ENCODE measurements at places on chromosomes 5 and 9.
A peak's percentile ranks its signal among the peaks of the same experiment; 100 is the strongest.

- no peak for DNase-seq
Measured at GRCh38 chr5:141434006-141434405, 3.7 kb downstream of the PCDHGA12 start.

- no peak for DNase-seq
Measured at GRCh38 chr9:73179589-73179988, 27.9 kb downstream of the ANXA1 start.

DNA sequence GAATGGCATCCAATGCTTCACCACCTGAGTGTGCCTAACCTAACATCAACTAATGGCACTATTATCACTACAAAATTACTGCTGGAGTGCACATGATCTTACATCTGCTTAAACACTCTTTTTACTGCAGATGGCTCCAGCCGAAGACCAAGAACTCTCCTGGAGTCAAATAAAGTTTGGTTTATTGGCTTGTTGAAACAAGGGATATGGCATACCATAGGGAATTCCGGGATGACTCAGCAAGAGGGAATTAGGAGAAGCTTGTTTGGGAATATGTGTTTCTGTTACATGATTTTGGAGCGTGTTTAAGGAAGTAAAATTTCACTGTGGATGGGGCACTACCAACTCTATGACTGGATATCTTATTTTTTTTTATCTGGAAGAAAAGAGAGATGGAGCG is 872.6 kb downstream of the DTWD2 start:
- no peak for DNase-seq

DNA sequence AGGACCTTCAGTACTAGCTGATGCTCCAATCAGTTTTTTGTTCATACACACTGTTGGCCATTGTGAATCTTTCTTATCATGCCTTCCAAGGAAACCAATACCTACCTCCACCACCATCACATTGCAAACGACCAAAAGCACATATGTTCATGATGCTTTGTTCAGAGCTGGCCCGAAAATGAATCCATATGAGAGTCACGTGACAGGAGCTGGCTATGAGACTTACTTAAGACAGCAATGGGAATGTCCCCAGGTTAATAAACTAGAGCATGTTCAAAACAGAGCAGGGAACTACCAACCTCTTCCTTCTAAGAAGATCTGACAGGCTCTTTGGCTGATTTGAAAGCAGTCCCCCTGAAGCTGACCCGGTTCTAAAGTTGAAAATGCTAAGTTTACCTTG is 93.5 kb downstream of the FGF1 start:
- DNase-seq: no peak

- DNase-seq: no peak
Measured at GRCh38 chr5:133919148-133920136, 49.0 kb downstream of the C5orf15 start.

GRCh38 chr9:135788576-135789300 is 86.8 kb downstream of the KCNT1 start:
- DNase-seq: no peak

GRCh38 chr5:55344392-55344992 is 36.7 kb downstream of the MTREX start:
- peak; percentile 71 for DNase-seq

GRCh38 chr9:17555362-17556054 is 23.4 kb upstream of the SH3GL2 start:
- no peak for DNase-seq

DNA sequence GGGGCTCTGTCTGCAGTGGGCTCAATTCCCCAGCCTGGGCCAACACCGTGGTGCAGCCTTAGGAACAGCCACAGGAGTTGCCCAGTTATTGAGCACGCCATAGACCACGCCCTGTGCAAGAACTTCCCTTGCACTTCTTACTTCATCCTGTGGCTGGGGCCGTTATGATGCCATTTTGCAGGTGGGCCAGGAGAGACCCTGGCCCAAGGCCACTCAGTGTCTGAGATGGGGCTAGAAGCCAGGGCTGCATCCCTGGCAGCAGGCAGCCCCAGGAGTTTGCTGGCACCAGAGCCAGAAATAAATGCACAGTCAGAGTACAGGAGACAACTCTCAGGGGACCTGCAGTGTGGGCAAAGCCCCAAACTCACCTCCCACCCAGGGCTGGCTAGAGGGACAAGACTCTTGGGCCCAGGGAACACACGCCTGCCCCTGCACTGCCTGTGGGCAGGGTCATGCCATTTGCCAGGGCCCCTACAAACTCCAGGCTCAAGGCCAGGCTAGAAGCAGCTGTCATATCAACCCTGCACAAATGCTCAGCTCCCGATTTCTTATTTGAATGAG is 6.7 kb downstream of the CORO2A start:
- DNase-seq: no peak

DNA sequence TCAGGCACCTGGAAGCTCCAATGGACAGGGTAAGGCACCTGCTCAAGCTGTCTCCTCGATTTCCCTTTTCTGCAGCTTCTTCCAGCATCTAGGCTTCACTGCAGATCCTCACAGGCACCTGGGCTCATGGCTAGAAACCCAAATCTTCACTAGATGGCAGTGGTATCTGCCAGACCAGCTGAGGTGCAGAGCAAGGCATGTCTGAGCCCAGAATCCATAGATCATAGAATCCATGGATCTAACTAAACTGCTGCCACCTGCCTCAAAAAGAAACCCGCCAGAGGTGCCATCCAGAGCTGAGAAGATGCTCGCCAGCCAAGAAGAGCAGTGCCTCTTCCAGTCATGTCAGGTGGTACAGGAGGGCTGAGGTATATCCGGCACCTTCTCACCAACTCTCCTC is 6.9 kb downstream of the SHC3 start:
- no peak for DNase-seq

- DNase-seq: peak; percentile 16
Measured at GRCh38 chr5:95731571-95732554, 727 bp downstream of the RHOBTB3 start.

DNA sequence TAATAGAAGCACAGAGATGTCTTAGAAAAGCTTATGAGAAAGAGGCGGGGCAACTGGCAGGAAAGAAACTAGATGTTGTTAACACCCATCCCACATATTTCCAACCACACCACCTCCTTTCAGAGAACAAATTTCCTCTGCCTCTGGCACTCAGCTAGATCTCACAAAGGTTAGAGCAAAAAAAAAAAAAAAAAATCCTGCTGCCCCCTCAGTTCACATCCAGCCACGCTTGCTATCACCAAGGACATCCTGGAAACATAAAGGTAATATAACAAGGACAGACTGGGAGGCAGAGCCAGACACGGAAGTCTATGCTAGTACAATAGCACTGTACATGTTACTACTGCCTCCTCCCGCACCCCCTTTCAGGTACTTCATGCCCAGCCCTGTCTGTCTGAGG is 238.0 kb upstream of the PTGER4 start:
- DNase-seq: peak; percentile 48

- no peak for DNase-seq
Measured at GRCh38 chr5:68680366-68680765, 413.4 kb upstream of the SLC30A5 start.

- DNase-seq: no peak
Measured at GRCh38 chr5:146624179-146624578, 108.2 kb upstream of the GPR151 start.

GRCh38 chr9:107597743-107598217 is 108.2 kb upstream of the KLF4 start:
- no peak for DNase-seq

DNA sequence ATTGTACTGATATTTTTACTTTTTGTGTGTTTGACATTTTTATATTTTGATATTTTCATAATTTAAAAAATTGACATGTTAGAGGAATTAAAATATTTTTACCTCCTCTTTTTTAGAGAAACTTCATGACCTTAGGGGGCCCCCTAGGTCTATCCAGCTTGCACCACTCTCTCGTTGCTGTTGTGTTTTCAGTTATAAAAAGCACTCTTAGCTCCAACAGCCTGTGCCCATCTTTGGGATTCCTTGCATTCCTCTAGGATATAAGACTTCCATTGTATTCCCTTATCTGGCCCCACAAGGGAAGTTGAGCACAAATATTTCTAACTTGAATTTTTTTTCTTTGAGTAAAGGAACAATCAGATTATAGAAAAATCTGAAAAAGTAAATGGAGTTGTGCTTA is 245.3 kb downstream of the SH3GL2 start:
- DNase-seq: no peak

DNA sequence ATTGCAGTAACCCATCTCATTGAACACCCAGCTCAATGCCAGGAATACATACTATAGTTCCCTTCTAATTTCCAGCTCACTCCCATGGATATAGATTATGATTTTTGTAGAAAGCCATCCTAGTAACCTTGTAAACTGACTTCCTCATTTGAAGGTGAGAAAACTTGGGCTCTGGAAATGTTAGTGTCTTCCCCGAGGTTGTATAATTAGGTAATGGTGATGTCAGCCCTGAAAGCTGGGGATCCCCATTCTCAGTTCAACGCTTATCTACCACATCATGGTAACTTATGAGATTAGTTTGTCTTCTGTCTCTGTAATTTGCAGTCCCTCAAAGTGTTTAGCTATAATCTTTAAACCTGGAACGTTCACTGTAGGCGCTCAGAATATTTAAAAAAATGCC is 34.6 kb upstream of the PTCH1 start:
- DNase-seq: no peak

DNA sequence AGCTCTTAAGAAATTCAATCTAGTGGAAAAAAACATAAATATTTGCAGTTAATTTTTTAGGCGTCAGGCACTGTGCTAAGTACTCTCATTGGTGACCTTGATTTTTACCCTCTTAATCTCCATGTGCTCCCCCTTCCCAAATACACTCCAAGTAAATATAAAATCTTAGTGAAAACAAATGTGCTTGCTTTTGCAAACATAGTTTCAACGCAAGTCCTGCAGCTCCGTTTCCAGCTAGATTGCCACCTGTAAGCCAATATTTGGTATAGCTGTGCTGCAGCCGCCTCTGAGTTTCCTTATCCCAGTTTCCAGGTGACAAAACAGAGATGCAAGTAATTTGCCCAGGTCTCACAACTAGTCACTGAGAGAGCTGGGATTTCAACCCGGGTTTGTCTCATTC is 1.9 kb upstream of the MTMR12 start:
- DNase-seq: no peak

DNA sequence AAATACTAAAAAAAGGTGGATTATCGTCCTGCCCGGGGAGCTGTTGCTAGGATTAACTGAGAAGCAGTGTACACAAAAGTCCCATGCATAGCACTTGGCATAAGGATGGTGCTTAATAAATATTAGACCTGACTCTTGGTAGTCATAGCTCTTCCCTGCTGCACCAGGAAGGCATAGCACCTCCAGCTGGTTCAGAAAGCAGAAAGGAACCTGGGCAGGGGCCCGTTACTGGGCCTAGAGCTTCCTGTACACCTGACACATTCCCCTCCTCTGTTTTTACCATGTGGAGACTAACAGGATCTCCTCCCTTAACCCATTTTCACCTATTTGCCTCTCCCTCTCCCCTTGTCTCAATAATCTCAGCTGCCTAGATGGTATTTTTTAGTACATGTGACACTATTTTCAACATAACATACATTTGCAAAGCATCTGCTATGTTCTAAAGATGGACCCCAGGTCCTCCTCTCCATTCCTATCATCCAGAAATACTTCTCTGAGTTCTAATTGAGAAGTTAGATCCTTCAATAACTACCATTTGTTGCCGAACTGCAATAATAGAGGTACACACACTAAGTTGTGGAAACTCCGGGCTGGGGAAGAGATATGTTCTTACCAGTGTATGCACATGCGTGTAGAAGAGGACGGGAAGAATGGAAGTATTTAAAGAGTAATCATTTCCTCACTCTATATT is 3.2 kb upstream of the ANP32B start:
- no peak for DNase-seq

- DNase-seq: no peak
Measured at GRCh38 chr5:7078101-7078500, 317.8 kb upstream of the ADCY2 start.

DNA sequence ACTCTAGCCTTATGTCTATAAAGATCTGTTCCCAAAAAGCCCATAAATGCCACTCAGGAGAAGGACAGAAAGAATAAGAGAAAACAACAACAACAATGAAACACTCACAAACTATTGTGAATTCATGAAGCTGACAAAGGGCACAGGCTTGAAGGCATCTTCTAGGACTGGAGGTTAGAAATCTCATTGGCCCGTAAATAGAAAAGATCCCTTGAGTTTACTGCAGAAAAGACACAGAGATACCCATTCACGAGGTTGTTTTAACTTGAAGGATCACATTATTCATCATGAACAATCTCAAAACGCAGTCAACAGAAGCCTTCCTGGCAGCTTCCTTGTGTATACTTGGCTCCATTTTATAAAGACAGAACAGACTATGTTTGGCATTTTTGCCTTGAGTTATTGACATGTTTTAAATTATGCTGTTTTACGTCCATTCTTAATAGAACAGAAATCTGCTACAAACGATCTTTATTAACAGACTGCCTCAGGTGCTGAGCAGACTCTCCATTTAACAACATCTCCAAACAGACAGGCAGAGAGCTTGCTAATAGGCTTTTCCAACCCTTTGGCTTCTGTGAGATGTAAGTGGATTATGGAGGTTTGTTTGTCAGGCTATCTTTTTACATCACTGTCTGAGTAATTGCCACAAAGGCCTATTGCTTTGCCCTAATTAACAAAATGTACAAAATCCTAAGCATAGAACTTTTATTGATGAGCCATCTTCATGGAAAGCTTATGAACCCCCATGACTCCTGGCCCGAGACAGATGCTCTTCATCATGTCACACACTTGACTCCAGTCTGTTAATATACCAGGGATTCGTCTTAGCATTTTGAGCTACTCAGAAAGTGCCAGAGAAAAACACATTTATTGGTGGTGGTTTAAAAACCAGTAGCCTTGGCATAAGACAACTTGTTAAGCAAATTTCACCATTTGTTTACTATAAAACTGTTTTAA is 735.3 kb upstream of the ZNF608 start:
- no peak for DNase-seq

DNA sequence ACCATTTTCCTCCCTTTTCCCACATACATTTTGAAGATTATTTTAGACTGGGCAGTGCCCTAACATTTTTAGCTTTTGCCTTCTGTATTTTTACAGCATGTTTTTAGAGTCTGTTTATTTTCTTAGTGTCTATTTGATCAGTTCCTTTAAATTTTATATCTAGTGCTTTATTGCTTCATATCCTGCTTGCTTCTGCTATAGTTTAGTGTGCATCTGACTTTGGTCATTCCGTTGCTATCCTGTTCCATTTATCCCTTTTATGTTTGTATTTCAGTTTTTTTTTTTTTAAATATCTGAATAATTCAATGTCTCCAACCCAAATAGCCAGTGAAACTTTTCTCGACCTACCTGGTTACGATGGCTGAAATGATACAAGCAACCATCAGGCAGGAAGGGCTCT is 203.8 kb downstream of the ARHGAP26 start:
- no peak for DNase-seq

DNA sequence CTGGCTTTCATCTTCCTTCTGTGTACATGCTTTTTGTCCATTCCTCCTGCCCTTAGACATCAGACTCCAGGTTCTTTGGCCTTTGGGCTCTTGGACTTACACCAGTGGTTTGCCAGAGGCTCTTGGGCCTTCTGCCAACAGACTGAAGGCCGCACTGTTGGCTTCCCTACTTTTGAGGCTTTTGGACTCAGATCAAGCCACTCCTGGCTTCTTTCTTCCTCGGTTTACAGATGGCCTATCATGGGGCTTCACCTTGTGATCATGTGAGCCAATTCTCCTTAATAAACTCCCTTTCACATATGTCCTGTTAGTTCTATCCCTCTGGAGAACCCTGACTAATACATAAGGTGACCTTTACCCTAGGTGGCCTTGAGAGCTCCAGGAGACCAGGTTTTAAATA is 189.1 kb upstream of the CCNG1 start:
- DNase-seq: no peak
